GM10248 (cell line): ENCODE measurements at places on chromosomes 5 and 9.

- DNase-seq: no peak
These were observed 13.7 kb downstream of the MYO10 start for GRCh38 chr5:16922430-16922829.

DNA sequence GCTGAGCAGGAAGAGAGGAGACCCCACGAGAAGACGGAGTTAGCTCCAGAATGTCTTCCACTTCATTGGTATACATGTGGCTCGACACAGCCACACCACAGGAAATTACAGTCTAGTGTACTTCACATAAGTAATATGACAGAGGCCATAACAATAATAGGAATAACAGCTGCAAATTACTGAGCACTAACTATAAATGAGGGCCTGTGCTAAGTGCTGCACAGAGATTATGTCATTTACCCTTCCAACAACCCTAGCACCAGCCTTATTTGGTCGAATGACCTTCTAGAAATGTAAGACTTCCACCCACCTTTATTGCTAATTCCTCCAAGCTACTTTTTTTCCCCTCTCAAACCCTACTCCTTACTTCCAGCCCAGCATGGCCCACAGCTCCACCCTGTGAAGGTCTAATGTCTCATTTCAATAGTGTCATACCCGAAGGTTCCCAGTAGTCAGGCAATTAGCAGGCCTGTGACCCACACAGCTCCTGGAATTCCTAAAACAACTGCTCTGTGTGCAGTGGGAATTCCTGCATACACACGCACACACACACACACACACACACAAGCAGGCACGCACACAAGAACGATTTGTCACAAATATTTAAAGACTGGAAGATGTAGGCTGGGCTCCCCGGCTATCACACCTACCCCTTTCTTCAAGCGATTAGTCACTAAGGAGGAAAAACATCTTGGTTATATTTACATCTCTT, 134.5 kb downstream of the FRMD3 start:
- DNase-seq: no peak

GRCh38 chr5:6446626-6447309, 1.9 kb upstream of the UBE2QL1 start:
- DNase-seq: no peak

DNA sequence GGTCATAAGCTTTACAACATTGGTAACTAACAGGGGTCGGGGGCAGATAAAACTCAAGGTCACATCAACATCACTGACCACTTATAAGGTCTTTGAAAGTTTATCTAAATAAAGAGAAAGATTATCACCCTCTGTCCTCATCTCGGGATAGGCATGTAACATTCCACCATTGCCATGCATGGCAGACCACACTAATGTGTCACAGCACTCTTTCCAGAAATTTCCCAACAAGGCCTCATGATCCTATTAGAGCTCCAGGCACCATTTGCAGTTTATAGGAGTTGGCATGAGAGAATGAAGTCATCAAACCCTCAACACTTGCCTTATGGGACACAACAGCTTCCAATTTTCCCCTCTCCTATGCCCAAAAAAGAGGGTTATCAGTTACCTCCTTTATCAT, 31.9 kb upstream of the ZNF622 start:
- DNase-seq: no peak

GRCh38 chr9:110008663-110009062, 199.3 kb downstream of the C9orf152 start:
- DNase-seq: no peak

GRCh38 chr9:2824054-2824453, 19.8 kb downstream of the PUM3 start:
- no peak for DNase-seq

- DNase-seq: no peak
These were observed 237.5 kb downstream of the CD180 start for GRCh38 chr5:66958980-66959641.

DNA sequence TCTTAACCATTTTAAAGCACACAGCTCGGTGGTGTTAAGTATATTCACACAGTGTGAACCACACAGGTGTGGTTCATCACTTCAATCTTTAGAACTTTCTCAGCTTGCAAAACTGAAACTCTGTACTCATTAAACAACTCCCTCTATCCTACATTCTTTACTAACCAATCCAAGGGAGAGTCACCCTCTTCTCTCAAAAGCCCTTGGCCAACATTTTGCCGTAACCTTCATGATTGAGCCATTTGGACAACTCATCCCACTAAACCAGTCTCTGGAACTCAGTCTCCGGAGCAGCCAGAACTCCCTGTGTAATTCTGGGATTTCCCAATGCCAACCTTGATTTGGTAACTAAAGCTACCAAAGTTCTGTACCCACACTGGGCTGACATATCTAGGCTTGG, 84.7 kb downstream of the TTC39B start:
- DNase-seq: no peak

DNA sequence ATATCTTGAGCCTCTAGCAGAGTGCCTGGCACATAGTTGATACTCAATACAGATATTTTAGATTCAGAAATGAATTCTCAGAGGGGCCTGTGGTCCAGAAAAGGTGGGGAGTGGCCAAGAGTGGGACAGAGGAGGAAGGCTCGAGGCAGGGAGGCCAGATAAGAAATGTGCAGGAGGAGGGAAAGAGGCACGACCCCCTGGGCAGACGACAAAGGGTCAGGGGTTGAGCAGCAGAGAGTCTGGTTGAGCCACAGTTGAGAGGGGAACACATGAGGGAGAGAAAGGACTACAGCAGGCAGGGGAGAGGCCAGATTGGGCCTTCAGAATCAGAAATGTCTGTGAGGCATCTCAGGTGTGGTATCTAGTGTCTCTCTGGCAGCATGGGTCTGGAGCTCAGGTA, 89.1 kb downstream of the PSD2 start:
- DNase-seq: no peak

GRCh38 chr9:114141553-114142402, 13.6 kb upstream of the COL27A1 start:
- no peak for DNase-seq

DNA sequence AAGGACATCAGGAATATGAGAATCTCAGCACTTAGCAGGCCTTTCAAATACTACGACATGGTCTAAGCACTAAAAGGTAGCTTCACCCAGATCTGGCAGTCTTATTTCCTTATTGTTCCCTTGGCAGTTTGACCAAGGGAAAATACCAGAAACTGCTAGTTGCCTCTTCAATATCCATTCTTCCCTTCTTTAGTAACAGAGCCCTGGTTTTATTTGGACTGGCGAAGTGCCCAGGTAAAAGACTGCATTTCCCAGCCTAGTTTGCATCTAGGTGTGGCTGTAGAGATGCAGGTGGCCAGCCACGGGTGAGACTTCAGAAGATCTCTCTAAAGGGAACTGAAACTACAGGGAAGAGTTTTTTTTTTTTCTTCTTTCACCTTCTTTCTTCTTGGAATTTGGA, 21.6 kb downstream of the DMRT2 start:
- DNase-seq: no peak

- no peak for DNase-seq
These were observed 188.2 kb downstream of the TRIO start for GRCh38 chr5:14331386-14331781.
